ENCODE measurements at places on chromosomes 5 and 9.
A peak's percentile ranks its signal among the peaks of the same experiment; 100 is the strongest.

DNA sequence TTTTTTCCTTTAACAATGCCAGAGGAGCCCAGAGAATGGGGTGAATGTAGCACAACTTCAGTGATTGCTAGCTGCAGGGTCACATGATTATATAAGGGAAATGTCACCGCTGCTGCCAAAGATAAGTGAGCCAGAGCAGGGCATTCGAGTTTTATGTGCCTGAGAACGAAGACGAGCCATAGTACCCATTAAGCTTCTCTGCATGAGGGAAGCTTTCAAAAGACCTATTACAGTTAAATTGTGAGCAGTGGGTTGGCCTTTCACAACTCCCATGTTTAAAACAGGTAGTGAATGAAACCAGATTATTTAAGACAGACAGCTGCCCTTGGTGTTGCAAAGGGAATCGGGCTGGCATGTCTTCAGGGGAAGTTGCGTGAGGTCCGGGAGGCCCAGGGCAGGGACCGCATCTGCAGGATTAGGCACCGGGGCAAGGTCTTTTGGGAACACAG is 82.4 kb upstream of the TNFAIP8 start:
- no peak for DNase-seq

DNA sequence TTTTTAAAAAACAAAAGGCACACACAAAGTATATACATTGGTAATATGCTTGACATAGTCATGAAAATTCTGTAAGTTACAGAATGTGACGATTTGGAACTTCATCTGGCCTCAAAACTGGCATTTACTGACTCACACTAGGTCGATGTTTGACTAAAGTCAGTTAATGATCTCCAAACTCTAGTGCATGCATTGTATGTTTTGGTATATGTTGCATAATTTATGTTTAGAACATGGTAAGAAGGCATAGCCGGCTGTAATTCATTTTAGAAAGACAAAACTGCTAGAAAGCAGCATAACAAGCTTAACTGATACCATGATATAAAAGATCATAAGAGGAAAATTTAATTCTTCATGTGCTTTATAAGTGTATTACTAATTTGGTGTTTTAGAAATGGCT is 58.6 kb upstream of the RICTOR start:
- no peak for DNase-seq

DNA sequence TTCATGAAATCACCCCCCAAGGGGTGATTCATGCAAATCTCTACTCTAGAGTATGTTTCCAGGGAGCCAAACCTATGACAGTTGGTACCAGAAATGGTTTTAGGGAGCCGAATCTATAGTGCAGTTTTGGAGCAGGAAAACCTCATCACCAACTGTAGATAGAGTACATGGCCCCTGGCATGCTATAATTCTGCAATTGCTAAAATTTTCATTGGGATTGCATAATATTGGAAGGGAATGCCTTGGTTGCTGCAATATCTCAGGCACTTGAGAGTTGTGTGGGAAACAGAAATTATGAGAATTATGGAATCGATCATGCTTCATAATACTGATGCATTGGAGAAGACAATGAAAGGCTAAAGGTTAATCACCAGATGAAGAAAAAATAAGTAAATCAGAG is 148.2 kb upstream of the PLPPR1 start:
- no peak for DNase-seq

GRCh38 chr9:122099271-122099869 is 6.3 kb upstream of the TTLL11 start:
- DNase-seq: peak; percentile 87

DNA sequence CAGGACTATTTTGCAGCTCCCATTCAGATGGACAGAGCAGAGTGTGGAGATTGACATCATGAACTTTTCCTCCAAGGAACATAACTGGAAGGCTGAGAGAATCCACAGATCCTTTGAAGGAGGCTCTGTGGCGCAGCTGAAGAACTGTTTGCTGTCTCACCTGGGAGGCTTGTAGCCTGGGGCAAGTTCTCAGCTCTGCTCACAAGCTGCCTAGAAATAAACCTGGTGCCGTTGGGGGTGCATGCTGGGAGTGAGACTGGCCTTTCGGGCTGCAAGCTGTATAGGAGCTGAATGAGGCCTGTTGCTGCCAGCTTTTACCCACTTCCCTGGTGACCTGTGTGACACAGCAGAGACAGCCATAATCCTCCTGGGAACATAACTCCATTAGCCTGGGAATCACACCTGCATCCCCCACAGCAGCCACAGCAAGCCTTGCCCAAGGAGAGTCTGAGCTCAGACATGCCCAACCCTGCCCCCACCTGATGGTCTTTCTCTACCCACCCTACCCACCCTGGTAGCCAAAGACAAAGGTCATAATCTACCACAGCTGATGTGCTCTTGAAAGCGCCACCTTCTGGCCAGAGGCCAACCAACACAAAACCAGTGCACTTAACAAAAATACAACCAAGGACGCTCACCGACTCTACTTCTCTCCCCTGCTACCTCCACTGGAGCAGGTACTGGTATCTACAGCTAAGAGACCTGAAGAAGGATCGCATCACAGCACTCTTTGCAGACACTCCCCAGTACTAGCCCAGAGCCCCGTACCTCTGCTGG is 205.1 kb upstream of the MRPS30 start:
- DNase-seq: no peak

- peak; percentile 35 for DNase-seq
These were observed 552.4 kb upstream of the DAB2 start for GRCh38 chr5:39977066-39977655.

GRCh38 chr5:139649082-139649991 is 1.2 kb downstream of the CXXC5 start:
- DNase-seq: peak; percentile 59

- no peak for DNase-seq
These were observed 149.7 kb upstream of the IER5L start for GRCh38 chr9:129327552-129328328.

- no peak for DNase-seq
These were observed 57.4 kb upstream of the ANKRD55 start for GRCh38 chr5:56290378-56291078.

DNA sequence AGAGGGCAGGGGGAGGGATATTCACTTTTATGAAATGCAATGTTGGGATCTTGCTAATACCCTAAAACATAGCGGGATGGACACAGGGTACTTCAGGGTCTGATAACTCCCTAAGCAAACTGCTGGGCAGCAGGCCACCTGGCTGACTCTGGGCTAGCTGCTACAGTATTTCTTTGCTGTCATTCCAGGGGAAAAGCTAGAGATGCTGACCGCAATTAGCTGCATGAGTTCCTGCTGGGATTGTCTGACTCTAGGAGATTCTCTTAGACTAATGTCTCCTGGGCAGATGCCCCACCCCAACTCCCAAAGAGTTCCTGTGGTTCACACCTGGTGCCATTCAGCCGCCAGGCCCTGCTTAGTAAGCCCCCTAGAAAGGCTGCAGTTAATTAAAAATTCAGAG is 69.9 kb downstream of the PSAT1 start:
- peak; percentile 35 for DNase-seq

DNA sequence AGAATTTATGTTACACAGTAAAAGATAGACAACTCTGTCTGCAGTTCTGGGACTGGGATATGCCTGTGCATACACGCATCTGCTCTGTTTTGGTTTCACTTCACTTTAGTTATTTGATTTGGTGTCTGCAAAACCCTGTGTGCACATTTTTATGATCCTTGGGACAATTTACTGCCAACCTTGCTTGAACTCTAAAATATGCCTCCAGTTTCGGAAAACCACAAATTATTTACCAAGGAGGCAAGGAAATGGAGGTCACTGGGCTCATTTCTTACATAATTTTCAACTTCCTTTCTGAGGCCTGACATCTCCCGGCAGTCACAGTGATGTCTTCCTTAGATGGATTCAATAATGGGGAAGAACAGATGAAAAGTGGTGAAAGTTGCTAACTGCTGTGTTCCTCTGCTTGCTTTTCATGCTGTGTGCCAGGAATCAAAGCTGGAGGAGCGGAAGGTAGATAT is 61.2 kb upstream of the TAF11L2 start:
- DNase-seq: no peak

DNA sequence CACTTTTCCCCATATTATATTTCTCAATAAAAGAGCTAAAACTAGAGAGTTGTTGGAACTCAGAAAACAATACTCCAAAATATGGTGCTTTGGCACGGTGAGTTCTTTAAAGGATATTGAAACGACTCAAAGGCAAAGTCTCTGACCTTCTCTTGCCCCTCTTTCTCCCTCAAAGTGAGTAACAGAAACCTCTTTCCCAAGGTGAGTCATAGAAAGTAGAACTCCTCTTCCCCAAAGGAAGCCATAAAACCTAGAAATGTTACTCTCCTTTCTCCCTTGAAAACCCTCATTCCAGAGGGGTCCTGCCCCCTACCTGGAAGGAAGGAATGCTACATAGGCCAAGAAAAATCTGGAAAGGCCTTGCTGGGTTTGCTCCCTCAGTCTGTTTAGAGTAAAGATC is 47.5 kb downstream of the RAPGEF6 start:
- DNase-seq: peak; percentile 7

GRCh38 chr9:134683714-134684374 is 42.2 kb downstream of the COL5A1 start:
- DNase-seq: no peak

- DNase-seq: no peak
These were observed 1771.7 kb upstream of the CDH9 start for GRCh38 chr5:28809811-28810750.

- DNase-seq: no peak
These were observed 391.5 kb upstream of the SMC2 start for GRCh38 chr9:103702572-103702971.

DNA sequence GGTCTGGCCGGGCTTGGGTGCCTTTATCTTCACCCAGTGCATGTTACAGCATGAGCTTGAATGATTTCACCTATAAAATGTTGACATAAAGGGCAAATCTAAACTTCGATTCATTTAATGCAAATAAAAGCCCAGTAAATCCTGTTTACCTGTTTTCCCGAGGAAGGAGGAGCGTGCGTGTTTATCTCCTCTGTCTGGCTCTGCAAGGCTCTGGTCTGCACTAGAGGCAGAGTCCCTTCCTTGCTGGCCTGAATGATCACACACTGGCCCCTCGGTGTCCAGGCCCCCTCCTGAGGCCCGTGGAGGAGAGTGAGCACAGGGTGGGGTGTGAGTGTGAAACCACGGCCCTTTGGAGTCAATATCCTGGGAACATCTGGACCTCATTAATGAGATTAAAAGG is 125.1 kb upstream of the LHFPL2 start:
- DNase-seq: no peak

DNA sequence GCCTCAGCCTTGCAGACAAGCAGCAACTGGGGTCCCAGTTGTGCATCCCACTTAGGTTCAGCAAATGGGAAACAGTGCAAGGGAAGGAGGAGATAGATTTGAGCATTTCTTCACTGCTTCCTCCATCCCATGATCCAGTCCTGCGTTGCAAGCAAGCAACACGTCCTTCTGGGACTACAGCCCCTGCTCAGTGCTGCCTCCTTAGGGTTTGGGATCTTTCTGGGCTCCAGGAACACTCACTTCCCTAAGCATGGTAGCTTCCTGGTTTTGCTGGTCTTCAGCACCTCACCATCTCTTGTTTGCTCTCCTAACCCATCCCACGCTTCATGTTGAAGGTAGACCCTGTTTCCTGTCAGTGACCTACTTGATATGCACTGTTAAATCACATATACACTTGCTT is 444.7 kb downstream of the MED10 start:
- DNase-seq: no peak

- DNase-seq: peak; percentile 41
These were observed 15.9 kb downstream of the LOX start for GRCh38 chr5:122062205-122062604.

GRCh38 chr9:105702207-105702606 is 7.9 kb downstream of the TMEM38B start:
- DNase-seq: no peak

- no peak for DNase-seq
These were observed 465.4 kb downstream of the DMRT2 start for GRCh38 chr9:1515557-1515956.

GRCh38 chr5:54556141-54556540 is 38.6 kb downstream of the SNX18 start:
- peak; percentile 49 for DNase-seq

- DNase-seq: no peak
These were observed 199.1 kb downstream of the KDM4C start for GRCh38 chr9:6956879-6957278.

DNA sequence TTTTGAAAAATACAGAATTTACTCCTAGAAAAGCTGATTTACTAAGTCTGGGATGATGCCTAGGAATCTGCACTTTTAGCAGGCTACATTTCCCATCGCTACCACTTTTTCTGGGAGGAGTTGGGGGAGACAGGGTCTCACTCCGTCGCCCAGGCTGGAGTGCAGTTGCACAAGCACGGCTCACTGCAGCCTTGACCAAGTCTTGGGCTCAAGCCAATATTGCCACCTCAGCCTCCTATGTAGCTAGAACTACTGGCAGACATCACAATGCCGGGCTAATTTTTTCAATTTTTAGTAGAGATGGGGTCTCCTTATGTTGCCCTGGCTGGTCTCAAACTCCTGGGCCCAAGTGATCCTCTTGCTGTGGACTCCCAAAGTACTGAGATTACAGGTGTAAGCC is 85.9 kb downstream of the NR6A1 start:
- no peak for DNase-seq

- DNase-seq: no peak
These were observed 6.9 kb upstream of the KIF2A start for GRCh38 chr5:62299101-62299500.

DNA sequence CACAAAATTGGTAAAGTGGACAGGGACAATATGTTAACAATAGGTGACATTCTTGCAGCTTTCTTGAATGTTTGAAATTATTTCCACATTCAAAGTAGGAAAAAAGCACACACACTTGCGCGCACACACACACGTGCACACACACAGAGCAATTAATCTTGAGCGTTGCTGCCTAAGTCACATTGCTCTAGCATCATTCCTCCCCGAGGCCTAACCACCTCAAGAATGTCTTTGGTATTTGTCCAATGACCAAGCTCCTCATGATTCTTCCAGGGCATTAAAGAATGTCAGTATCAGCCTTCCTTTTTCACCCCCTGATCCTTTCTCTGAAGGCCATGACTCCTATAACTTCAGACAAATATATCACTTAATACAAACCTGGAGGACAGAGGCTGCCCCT is 198.1 kb downstream of the NPR3 start:
- DNase-seq: peak; percentile 59

DNA sequence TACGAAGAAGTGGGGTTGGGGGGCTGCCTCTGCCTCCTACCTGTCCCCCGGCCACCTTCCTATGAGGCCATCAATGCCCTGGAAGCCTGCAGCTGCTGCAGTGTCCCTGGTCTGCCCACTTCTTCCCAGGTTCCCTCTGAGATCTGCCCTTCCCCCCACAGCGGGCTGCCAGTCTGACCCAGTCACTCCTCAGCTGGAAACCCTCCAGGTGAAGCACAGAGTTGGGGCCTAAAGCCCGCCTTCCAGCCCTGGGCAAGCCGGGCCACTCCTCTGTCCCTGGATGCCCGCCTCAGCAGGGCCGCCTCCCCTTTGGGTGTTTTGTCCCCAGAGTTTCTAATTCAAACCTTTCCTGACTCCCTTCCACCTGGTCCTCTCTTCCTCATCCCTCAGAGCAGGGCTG is 137.0 kb downstream of the RXRA start:
- DNase-seq: no peak

GRCh38 chr5:43106290-43106638 is 14.4 kb upstream of the ZNF131 start:
- DNase-seq: no peak

- DNase-seq: peak; percentile 58
These were observed 6.5 kb upstream of the RICTOR start for GRCh38 chr5:39080597-39081204.

- no peak for DNase-seq
These were observed 410.8 kb upstream of the MEF2C start for GRCh38 chr5:89293810-89294209.
